ENCODE measurements at places on chromosomes 12 and 14.

DNA sequence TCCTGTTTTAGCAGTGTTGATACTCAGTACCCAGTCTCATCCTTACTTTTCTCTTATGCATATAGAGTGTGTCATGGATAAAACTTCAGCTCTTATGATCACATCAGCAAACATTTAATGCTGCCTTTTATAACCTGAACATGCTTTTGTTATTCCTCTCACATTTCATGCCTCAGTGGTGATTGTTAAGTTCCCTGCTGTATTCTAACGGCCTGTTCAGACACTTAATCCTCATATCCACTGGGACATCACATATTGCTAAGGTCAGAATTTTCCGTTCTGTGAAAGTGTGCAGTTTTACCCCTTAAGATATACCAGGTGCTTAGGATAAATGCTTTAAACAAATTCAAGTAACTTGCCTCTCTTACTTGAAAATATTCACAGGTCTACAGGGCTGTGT lies 268.7 kb upstream of the SEL1L start:
- no peak for DNase-seq

DNA sequence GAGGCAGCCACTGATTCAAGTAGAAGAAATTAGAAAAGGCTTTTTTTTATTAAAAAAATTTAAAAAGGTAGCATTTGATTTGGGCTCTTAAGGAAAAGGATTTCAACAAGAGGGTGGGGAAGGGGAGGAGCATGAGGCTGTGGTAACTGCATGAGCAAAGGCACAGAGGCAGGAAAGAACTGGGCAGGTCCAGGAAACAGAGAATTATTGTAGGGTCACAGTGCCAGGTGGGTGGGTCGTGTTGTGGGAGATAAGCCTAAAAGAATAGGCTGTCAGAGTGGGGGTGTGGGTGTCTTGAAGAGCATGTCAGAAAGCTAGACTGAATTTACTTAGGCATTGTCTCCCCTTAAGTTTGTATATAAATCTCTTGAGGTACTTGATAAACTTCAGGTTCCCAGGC lies 7.8 kb downstream of the LIMA1 start:
- DNase-seq = no peak

GRCh38 chr12:52306731-52307130 lies 14.5 kb downstream of the KRT83 start:
- no peak for DNase-seq

- no peak for DNase-seq
Measured at GRCh38 chr12:89155826-89156225, 196.5 kb downstream of the DUSP6 start.

DNA sequence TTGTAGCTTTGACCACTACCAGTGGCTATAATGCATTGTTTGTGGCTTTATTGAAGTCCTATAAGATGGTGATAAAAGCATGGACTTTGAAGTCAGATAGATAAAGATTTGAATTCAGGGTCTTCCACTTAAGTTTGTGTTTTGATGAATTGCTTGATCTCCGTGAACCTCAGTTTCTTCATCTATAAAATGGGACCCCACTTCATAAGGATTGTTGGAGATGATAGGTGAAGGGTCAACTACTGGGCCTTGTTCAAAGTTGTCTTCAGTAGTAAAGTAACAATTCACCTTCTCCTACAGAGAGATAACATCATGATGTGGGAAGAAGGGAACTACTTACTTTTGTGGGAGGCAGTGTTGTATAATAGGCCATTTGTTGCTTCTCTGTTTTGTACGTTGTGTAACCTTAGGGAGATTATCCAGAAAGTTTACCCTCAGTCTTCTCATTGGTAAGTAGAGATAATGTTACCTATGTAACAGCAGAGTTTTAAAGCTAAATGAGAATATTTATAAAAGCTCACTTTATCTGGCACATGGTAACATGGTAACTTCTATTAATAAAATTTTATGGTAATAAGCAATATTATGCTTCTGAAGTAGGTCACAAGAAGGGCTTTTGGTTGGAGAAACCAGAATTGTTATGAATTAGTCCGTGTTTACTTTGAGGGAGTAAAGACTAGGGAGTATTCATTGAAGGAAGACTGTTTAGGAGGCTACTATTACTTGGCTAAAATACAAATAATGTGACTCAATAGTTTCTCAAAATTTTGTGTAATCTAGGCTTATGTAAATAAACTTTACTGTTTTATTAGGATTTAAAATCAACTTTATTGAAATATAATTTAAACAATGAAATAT lies 15.1 kb downstream of the ADIPOR2 start:
- DNase-seq = no peak

DNA sequence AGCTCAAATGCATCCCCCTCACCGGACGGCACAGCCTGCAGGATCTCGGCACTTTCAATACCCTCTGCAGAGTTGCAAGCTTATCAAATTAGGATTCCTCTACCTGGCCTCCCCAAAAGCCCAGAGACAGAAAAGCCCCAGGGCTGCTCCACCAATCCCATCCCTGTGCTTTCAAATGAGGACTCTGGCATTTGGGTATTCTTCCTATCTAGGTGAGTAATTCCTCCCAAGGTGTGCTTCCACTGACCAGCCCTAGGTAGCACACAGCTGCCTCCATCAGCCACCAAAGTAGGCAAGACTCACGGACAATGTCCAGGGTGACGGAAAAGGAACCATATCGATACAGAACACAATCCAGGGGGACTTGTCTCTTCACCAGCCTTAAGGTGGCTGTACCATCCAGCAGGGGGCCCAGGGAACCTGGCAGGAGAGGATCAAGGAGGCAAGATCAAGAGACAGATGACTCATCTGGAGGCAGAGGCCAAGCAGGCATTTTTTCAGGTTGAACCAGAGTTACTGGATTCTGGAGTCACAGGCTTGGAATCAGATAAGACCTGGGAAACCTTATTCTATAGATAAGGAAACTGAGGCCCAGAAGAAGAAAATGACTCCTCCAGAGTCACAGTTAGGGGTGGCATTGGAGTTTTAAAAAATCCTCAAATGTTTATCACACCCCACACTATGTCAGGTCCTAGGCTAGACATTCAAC lies 9.9 kb downstream of the PMEL start:
- no peak for DNase-seq

GRCh38 chr14:60721326-60722106 lies 2.6 kb downstream of the SIX4 start:
- DNase-seq = peak; percentile 58

GRCh38 chr14:29803045-29803444 lies 124.6 kb downstream of the PRKD1 start:
- no peak for DNase-seq

DNA sequence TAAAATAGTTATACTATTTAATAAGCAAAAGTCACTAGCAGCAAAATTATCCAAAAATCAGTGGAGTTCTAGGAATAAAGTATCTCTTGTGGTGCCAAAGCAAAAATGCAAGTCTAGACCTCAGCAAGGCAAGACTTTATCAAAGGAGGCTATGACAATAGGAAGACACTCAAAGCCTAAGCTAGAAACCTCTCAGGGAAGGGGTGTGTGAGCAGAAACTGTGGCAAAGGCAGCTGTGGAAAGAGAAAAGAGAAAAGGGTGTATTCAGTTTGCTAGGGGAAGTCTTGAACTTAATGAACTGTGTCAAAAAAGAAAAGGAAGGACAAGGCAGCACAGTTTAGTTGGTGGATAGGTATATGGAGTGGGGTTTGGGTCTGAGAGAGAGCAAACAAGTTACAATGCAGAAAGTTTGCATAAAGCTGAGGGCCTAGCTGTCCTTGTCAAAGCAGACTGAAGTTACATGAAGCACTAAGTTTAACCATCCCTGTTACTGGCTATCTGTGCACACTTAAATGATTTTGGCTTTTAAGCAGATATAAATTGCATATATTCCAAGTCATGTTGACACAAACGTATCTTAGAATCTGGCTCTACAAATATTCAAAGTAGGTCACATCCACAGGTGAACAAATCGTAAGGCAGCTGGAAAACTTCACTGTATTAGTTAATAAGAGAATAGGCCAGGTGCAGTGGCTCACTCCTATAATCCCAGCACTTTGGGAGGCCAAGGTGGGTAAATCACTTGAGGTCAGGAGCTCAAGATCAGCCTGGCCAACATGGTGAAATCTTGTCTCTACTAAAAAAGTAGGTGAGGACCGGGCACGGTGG lies 31.0 kb upstream of the AMN1 start:
- no peak for DNase-seq

GRCh38 chr12:50589650-50590435 lies 85.1 kb downstream of the DIP2B start:
- DNase-seq = no peak

DNA sequence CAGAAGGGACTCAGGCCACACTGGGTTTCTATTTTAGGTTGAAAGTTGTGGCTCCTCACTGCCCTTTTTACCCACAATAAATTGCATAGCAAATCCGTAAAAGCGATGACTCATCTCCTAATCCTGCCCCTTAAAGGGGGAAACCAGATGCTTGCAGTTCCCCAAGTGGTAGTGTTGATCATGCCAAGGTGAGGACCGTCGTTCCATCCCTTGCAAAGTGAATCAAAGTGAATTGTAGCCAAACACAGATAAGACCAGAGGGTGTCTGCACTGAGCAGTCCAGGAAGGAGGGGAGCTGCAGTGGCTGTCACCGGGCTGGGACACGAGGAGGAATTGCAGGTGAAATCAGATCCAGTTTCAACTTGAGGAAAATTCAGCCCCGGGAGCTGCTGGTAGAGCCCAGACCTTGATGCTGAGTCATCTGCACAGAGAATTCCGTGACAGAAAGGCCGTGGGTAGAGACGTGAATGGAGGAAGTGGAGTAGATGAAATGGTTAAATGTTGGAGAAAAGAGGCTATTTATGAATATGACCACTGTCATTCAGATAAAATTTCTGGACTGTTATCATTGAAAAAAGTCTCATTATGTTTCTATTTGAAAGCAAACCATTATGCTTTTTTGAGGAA lies 44.2 kb upstream of the MMP17 start:
- DNase-seq = no peak

- DNase-seq = no peak
Measured at GRCh38 chr12:51190820-51191219, 17.9 kb upstream of the TFCP2 start.

- DNase-seq = no peak
Measured at GRCh38 chr12:120820884-120821510, 83.2 kb downstream of the SPPL3 start.

DNA sequence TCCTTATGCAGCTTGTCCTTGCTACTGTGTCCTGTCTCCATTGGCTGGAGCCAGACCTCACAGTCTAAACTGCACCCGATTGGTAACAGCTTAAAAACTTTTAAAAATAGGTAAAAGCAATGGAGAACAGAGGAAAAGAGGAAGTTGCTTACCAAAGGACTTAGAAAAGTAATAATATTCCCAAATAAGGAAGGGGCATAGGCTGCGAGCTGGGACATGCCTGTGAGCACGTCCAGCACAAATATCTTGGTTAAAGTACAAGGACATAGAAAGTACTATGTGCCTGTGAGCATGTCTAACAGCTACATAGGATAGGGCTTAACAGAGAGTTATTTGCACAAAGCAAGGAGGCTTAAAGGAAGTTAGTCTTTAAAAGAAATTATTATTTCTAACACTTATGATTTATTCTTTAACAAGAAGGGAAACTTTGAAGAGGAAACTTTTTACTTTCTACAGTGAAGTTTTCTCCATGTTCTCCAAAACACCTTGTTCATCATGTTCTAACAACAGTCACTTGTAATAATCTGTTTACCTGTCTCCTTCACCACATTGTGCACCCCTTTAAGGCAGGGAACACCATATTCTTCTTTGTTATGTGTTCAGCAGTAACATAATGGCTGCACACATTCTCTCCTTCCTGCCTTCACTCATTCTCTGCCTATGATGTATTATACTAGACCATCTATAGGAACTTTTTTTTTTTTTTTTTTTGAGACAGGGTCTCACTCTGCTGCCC lies 9.8 kb upstream of the UBE2N start:
- DNase-seq = no peak

GRCh38 chr14:67817750-67818438 lies 1.5 kb upstream of the ZFYVE26 start:
- no peak for DNase-seq

DNA sequence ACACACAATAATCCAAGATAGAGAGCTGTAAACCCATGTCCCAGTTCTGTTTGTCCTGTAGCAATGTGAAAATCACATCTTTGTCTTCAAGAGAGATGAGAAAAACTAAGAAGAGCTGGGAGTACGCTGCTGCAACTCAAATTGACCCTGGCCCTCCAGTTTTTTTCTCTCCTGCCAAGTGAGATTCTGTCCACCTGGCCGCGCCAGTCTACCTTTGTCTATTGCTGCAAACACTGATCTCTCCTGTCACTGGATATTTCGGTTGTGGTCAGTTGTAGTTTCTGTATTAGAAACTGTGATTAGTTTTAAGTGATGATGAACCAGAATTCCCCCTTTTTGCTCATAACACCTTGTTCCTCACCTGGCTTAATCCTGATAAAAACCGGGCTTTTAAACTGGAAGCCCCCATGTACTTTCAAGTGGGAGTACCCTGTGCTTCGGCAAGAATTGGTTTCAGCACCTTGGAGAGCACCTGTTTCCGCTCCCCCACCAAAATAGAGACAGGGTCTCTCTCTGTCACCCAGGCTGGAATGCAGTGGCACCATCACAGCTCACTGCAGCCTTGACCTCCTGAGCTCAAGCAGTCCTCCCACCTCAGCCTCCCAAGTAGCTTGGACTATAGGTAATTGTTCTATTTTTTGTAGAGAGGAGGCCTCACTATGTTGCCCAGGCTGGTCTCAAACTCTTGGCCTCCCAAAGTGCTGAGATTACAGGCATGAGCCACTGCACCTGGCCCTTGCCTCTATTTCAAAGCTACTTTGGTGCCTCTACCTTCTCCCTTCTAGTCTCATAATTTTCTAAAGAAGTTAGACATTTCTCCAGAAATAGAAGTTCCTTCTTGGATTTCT lies 156.8 kb downstream of the PHETA1 start:
- DNase-seq = peak; percentile 25

DNA sequence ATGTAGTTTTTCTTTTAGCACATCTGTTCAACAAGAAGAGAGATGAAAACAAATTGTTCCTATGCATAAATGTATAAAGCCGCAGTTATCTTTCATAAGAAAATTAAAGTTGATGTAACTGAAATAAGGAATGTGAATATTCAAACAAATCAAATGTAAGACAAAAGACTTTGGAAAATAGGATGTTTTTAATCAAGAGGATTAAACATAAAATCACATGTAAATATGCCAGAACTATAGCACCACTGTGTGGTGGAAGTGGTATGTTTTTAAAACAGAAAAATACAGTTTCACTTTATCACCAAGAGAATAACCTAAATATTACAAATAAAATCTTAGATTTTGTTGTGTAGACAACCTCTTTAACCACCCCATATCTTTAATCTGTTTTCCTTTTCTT lies 40.4 kb downstream of the CAPS2 start:
- no peak for DNase-seq
